ENCODE measurements at places on chromosomes 5 and 9.

GRCh38 chr5:15786884-15787283, 286.9 kb downstream of the FBXL7 start:
- DNase-seq: no peak

DNA sequence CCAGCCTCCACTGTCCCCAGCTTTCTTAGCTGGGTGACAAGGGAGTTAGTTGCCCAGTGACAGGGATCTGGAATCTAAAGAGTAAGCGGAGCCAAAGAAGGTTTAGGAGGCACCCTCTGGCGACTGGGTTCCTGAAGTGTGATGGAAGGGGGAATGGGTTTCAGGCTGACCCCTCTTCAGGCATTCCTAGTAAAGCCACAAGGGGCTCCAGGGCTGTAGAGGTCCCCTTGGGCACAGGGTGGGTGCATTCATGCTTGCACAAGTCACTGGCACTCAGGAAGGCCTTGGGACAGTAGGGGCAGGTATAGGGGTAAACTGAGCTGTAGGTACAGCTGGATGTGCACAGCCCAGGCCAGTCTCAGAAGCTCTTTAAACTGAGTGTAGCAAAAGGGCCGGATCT, 74.2 kb downstream of the CPLANE1 start:
- DNase-seq: no peak

GRCh38 chr9:84079994-84080393, 99.4 kb downstream of the RMI1 start:
- DNase-seq: no peak

DNA sequence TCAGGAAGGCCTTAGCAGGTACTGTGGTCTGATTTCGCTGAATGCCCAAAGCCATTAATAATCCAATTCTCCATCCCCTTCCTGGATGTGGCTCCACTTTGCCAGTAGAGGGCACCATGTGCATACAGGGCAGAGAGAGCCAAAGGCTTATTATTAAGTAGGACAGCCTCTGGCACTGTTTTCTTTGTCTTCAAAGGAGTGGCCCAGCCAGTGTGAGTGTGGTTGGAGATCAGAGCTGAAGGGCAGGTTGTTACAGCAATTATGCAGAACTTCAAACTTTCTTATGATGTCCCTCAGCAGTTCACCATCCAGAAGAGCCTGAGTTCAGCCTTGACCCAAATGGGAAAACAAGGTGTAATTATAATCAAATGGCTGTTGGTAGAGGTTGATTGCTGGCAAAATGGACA, 38.6 kb upstream of the CEMIP2 start:
- DNase-seq: no peak

GRCh38 chr9:101242651-101243050, 142.2 kb downstream of the BAAT start:
- no peak for DNase-seq

- no peak for DNase-seq
These were observed 926.3 kb upstream of the ARRDC3 start for GRCh38 chr5:92309336-92309991.

GRCh38 chr5:160268121-160268520, 38.8 kb downstream of the FABP6 start:
- DNase-seq: no peak

DNA sequence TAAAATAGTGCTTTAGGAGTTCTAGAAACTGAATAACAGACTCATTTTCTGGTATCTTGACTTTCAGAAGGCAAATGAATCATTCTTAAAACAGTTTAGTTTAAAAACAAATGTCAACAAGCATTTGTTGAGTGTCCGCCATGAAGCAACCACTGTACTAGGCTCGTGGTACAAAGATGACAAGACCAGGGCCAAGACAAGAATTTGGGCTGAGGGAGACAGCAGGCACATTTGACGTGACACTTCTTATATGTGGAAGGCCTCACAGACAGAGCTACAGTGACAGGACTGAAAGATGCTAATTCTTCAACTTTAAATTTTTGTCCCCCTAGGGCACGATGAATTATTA, 14.4 kb upstream of the ZNF131 start:
- DNase-seq: no peak

DNA sequence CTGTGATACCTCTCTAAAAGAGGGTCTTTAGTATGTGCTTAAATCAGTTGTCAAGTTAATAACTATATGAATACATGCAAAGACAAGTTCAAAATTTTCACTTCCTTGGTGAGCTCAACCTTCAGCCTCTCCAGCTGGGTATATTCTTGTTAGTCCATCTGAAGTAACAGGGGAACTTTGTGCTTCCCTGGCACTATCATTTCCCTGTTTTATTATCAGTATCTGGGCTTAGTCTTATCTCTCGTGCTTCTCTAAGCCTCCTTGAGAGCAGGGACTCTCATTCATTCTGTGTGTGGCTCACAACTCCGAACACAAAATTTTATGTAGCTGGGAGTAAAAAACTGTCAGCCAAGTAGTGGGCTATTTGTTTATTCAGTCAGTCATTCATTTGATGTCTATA, 175.9 kb upstream of the MAP3K1 start:
- DNase-seq: no peak

- no peak for DNase-seq
These were observed 662.0 kb downstream of the TLR4 start for GRCh38 chr9:118366228-118366627.

- peak; percentile 97 for DNase-seq
These were observed 87.8 kb upstream of the TNFAIP8 start for GRCh38 chr5:119267958-119268386.

GRCh38 chr5:8094304-8094703, 225.4 kb downstream of the MTRR start:
- DNase-seq: no peak

GRCh38 chr9:95516734-95517558, at the start of gene PTCH1:
Gene PTCH1 (minus strand): TSS chr9:95516971.
- no peak for DNase-seq

GRCh38 chr9:75628952-75629351, 261.5 kb upstream of the PCSK5 start:
- no peak for DNase-seq
